ENCODE measurements at places on chromosomes 16 and 17.

DNA sequence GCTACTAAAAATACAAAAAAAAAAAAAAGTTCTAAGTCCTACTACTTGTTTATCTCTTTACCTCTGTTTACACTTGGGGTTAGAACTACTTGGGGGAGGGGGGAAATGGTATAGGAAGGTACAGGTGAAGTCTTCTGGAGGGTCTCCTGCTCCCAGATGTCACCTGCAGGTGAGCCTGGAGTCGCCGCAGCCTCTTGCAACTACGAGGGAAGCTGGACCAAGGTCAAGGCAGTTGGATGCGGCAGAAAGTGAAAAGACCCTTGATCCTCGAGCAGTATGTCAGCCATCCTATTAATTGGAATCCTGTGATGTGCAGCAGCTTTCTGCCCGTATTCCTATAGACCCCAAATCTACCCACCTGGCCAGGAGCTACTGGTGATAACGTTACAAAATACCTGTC is 33.0 kb downstream of the HAPSTR1 start:
- no peak for DNase-seq

DNA sequence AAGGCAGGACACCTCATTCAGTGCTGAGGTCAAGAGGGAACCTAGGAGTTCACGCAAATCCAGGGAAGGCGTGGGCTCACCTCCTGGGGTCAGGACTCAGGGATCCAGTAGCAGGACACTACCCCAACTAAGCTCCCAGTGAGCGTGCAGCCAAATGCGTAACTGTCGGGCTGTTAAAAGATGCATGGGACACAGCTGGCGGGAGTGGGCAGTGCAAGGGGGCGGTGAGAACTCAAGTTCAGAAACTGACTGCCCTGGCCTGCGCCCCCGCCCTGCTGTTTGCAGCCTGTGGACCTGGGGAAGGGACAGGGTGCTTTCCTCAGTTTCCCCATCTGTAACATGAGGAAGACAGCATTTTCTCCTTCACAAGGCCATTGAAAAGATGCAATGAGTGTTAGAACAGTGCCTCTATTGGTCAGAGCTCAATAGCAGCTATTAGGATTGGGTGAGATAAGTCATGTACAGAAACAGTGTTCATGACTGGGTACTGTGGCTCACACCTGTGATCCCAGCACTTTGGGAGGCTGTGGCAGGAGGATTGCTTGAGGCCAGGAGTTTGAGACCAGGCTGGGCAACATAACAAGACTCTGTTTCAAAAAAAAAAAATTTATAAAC is 20.2 kb downstream of the CDIPT start:
- DNase-seq, result no peak

- DNase-seq, result no peak
These were observed at the start of gene EME2 for GRCh38 chr16:1772362-1772907. EME2 (plus strand) TSS chr16:1772810; CDS start chr16:1773228, 418 bp downstream.

- DNase-seq, result no peak
These were observed 308.3 kb downstream of the SOX9 start for GRCh38 chr17:72429066-72429638.

DNA sequence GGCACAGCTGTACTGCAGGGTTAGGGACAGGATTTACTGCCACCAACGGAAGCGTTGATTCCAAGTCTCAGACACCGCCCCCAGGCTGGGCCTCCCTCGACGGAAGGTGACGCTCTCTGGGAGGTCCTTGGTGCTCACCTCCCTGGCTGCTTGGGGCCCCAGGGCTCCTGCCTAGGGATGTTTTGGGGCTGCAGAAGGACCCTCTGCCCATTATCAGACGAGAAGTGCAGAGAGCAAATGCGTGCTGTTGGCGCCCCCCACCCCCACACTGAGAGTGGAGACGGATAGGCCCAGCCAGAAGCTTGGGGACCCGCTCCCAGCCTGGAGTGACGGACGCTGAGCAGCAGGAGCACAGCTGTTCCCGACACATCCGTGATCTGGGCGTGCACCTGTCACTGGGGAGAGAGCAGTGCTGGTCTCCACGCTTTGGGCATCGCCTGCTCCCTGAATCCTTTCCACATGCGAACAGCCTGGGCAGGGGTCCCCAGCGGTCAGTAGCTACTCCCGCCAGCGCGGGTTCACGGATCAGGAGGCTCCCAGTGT is 5.1 kb upstream of the SOX8 start:
- DNase-seq, result no peak

DNA sequence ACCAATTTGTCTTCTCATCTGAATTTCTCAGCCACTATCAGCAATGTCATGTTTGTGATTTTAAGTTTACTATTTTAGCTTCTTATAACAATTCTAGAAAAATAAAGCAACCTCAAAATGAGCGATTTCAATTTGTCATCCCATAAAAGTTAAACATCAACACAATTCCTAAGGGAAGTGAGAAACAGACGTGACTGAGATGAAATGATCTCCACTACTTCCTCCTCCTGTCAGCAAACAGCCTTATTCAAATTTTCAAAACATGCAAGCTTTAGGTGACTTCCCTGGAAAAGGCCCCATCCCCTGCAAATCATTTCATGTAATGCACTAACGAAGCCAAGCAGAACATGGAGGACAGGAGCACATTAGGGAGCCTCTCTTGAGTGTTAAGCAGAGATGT is 64.9 kb downstream of the ZNF652 start:
- DNase-seq, result no peak

DNA sequence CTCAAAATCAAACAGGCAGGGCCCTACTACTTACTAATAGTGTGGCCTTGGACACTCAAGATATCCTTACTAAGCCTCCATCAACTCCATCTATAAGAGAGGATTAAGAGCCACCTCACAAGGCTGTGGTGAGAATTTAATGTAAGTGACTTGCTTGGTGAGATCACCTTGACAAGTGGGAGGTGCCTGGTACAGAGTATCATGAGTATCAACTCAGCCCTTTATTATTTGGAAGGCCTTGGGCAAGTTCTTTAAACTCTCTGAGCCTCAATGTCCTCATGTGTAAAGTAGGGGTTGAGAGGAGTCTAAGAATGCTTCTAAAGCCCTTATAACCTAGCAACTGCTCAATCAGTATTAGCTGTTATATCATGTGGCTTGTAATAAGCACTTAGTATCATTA is 15.0 kb downstream of the THUMPD1 start:
- no peak for DNase-seq

DNA sequence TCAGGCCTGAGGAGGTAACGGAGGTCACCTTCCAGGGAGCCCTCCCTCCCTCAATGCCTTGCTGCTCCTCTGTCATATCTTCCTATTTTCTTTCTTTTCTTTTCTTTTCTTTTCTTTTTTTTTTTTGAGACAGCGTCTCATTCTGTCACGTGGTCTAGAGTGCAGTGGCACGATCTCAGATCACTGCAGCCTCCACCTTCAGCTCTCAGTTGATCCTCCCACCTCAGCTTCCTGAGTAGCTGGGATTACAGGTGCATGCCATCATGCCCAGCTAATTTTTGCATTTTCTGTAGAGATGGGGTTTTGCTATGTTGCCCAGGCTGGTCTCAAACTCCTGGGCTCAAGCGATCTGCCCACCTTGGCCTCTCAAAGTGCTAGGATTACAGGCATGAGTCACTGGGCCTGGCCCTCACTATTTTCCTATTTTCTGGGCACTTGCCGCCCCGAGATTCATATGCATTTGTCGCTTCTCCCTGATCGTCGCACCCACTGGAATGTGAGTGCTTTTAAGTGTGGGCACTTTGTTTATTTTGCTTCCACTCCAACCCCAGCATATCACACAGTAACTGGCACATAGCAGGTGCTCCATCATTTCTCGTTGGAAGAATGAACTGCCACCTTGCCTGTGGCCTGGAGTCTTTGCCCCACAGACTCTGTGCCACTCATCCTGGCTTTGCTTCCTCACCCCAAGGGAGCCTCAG is 31.7 kb downstream of the CPNE2 start:
- DNase-seq, result no peak

DNA sequence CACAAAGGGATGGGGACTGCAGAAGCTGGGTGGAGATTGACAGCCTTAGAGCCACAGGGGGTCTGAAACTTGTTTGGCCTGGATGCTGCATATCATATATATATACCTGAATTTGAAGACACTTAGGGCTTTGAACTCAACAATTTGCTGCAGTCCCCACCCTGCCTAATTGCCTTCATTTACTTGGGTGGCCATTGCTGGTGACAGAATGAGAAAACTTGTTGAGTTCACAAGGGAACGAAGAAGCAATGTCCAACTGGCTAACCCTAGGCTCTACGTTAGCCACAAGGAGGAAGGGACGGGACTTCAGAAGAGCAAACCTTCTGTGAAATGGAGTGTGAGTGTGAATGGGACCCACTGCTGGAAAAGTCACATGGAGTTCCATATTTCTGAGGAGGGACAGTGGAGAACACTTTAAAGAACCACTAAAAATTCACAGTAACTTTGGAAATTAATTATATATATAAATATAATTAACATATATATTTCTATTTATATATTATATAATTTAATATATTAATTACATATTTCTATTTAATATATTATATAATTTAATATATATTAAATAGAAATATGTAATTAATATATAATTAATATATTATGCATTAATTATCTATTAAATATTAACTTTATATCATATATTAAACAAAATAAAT is 215.3 kb upstream of the SOX9 start:
- no peak for DNase-seq

DNA sequence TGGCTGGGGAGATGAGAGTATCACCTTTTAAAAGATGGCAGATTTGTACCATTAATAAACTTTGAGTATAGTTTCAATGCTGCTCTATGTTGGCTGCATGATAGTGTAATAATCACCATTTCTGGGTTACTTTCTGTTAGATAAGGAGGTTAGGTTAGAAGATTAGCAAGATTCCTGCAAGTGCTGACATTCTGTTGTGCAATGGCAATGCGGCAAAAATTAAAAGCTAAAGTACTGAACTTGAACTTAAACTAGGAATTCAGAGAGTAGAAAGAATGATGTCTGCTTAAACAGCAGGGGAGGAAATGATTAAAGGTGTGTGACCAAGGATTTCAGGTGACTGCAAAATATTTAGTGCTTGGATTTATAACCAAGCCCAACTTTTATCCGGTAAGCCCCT is 399.8 kb upstream of the MON1B start:
- no peak for DNase-seq

DNA sequence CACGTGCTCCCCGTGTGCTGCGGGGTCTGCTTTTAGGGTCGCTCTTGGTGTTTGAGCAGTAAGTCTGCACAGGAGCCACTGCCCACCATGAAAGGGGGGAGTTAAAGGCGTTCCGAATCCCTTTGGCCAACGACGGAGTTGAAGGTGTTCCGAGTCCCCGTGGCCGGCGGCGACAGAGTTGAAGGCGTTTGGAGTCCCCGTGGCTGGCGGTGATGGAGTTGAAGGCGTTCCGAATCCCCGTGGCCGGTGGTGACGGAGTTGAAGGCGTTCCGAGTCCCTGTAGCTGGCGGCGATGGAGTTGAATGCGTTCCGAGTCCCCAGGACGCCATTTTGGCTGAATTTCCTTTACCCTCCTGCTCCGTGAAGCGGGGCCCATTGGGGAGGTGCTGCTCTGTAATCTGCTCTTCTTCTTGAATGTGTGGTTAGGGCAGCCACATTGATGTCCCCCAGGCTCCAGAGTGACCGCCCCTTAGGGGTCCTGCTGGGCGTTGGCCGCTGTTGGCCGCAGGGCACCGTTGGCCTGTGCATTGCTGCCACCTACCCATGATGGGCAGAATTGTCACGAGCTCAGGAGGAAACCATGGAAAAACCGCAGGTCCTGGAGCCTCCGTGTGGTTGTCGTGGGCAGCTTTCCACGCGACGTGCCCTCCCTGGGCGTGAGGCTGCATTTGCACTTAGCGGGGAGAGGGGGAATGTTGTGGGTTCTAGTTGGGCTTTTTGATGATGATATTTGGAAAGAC is 73.7 kb upstream of the ZNF750 start:
- DNase-seq, result no peak

- DNase-seq, result no peak
These were observed 331.4 kb downstream of the PMP22 start for GRCh38 chr17:14933676-14934075.

DNA sequence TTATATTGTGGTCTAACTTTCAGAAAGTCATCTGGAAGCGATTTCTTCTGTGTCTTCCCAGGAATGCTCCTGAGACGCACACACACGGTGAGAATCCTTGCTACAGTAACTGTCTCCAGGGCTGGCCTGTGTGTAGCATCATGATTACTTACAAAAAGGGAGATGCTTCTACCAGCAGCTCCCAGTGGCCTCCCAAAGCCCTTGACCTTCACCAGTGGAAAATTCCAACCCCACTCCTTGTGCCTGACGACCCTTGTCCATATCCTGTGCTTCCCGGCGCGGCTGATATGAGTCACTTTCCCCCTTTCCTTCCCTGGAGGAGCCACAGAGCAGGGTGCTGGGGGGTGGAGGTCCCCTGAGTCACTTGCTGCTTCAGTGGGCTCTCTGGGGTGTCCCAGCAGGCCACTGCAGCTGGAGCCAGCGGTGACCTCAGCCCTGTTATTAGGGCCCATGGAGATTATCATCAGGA is 22.1 kb upstream of the NAT9 start:
- DNase-seq, result no peak

- no peak for DNase-seq
These were observed 3.4 kb downstream of the ADAM11 start for GRCh38 chr17:44761932-44762810.

DNA sequence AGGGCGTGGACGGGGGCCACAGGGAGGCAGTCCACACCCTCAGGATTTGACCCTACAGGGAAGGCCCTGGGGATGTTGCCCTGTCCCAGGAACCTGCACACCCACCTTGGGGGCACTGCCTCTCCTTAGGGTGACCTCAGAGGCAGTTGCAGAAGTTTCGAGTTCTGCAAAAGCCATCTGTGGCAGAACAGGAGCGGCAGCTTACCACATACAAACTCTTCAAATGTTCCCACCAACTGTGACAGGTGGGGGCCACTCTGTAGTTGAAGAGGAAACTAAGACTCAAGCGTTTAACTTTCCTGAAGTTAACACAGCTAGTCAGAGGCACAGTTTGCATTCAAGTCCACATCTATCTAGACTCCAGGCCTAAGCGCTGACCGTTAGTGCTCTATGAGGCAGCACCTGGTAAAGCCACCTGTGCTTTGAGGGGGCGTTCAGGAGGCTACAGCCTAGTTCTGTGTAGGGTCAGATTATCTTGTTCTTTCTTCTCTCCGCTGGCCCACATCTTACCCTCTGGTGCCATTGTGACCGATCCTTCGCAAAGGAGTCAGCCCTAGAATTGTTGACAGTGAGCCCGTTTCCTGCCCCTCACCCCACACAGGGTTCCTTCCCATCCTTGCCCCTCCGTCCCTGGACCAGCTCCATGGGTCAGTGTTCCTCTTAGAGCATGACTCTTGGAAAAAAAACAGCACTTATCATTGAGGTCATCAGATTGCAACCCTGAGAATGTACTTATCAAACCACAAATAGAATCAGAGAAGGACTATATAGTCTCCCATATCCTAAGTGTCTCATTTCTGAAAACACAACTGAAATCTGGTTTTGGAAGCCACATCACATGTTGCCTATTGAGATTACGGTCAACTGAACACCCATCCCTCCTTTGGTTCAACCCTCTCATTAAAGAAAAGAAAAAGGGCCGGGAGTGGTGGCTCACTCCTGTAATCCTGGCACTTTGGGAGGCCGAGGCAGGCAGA is 45.4 kb downstream of the CDH1 start:
- DNase-seq, result no peak

GRCh38 chr17:17719966-17720543 is 38.8 kb downstream of the RAI1 start:
- no peak for DNase-seq

- DNase-seq, result no peak
These were observed 99.7 kb downstream of the ELAC2 start for GRCh38 chr17:12918142-12918541.

Data from NCI-H187 treated with DMSO at 0.1 percent for 48 hours (cell line).